Activated CD4-positive, CD25-positive, alpha-beta regulatory T cell treated with anti-CD3 and anti-CD28 coated beads, Interleukin-2, amount 50 U/mL, for 24 hours (primary cell): ENCODE measurements at places on chromosomes 16 and 17.

- no peak for ATAC-seq
These were observed 339.8 kb upstream of the TNRC6C start for GRCh38 chr17:77618731-77619130.

- no peak for ATAC-seq
These were observed 64.1 kb upstream of the SREBF1 start for GRCh38 chr17:17900615-17901520.

DNA sequence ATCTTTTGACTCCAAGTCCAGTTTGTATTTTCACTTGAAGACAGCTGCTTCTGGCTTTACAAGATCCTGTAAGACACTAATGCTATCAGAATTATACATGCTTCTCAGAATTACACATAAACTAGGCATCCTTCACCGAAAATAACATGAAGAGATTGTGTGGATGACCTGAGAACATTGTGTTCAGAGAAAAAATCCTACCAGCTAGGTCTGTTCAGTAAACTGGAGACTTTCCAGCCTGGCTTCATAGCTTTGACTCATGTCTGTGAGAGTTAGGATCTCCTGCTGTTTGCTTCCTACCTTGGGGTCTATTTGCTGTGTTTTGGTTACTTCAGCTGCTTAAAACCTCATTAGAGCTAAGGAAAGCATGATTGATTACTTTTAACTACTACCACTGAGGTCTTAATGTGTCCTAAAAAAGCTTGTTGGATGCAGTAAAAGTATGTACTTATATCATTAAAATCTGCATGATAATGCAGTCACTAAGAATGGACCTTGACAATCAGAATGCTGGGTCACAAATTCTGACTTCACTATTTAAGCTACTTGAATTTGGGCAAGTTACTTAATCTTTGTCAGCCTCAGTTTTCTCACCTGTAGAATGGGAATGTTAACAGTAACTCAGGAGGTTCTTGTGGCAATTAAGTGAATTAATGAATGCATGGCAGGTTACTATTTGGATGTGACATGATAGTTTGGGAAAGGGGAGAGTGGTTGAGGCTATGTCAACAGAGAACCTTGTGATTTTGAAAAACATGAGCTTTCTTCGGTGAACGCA, 8.0 kb upstream of the MYH13 start:
- no peak for ATAC-seq

DNA sequence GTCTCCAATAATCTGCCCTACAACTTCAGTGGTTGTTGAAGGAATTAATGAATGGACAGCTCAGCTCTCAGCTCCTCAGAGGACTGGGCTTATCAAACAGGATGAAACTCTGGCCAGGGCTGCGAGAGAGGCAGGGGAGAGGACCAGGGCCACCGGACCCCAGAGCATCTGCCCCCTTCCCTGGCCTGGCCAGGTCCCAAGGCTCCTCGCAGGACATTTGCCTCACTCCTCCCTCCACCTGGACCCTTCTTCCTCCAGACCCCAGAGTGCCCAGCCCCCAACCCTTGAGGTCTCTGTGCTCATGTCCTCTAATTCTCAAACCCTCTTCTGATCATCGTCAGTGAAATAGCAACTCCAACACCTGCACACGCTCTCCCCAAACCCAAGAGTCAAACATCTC, 3.7 kb downstream of the CD300C start:
- ATAC-seq = no peak
